Activated CD4-positive, alpha-beta memory T cell treated with anti-CD3 and anti-CD28 coated beads, Interleukin-2, amount 10 ng/mL, durations not matched to agents 7 days and 5 days (primary cell): ENCODE measurements at places on chromosomes 3 and 15.

- no peaks in the 10 kb centered on the region for H3K4me1 ChIP-seq
- no peak overlapping the region for H3K27ac ChIP-seq
- no peak for DNase-seq
- H3K4me3 ChIP-seq: no peak overlapping the region
These were observed 115.9 kb downstream of the VPS8 start for GRCh38 chr3:184927796-184928315.

GRCh38 chr3:169278667-169279066 lies 384.8 kb downstream of the MECOM start:
- no peaks in the 10 kb centered on the region for H3K27me3 ChIP-seq
- no peaks in the 10 kb centered on the region for H3K36me3 ChIP-seq
- no peak overlapping the region for H3K27ac ChIP-seq
- no peaks in the 10 kb centered on the region for H3K4me1 ChIP-seq
- no peak overlapping the region for H3K4me3 ChIP-seq

GRCh38 chr15:60077581-60078359 lies 73.7 kb downstream of the FOXB1 start:
- peak; percentile 18 for DNase-seq
- peaks cover 42% of the 10 kb centered on the region for H3K4me1 ChIP-seq
- no peak overlapping the region for H3K4me3 ChIP-seq
- no peaks in the 10 kb centered on the region for H3K36me3 ChIP-seq
- H3K27me3 ChIP-seq: no peaks in the 10 kb centered on the region

DNA sequence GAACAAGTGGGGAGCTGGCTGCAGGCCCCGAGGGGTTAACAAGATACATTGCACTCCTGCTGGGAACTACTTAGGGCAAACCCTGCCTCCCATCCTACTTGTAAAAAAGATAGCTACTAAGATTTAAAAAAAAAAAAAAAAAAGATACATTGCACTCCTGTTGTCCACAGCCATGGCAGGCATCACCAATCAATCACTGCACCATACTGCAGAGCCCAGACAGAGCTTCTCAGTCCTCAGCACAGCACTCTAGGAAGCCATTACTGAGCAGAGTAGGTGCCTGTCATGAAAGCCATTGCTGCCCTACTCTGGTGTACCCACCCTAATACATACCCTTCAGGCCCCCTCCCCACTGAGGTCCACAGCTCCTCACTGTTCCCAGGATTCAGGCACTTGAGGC lies 64.8 kb downstream of the RASGRF1 start:
- H3K27me3 ChIP-seq: peaks cover 1% of the 10 kb centered on the region
- H3K36me3 ChIP-seq: no peaks in the 10 kb centered on the region
- no peak for DNase-seq
- H3K4me1 ChIP-seq: peaks cover 2% of the 10 kb centered on the region
- H3K27ac ChIP-seq: no peak overlapping the region

GRCh38 chr3:74129056-74129455 lies 485.4 kb downstream of the CNTN3 start:
- H3K27ac ChIP-seq: no peak overlapping the region
- H3K36me3 ChIP-seq: no peaks in the 10 kb centered on the region
- no peaks in the 10 kb centered on the region for H3K27me3 ChIP-seq
- H3K4me3 ChIP-seq: no peak overlapping the region
- no peak for DNase-seq
